Spinal cord (tissue), 10 donors: ENCODE measurements at places on chromosomes 2 and 18. TPM values are rescaled to one million over a fixed set of nuclear protein-coding genes. Genes with fewer than 3 reads are reported as not detected.

DNA sequence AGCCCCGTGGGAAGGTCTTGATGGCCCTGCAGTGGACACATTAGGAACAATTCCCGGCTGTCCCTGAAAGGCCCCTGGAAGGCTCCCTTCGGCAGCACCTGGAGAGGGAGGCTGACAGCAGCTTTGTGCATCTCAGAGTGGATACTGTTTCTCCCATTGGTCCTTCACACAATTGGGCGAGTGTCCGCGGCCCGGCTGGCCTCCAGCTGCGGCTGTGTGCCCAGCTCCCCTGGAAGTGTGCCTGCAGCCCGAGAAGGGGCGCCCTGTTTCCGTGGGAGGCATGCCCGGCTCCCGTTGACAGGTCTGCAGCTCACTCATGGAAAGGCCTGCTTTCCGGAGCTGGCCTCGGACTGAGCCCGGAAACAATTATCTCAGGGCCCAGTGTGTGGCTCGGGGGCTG lies 103.7 kb downstream of the LPIN1 start:
- peak overlapping the region; percentile 12 for H3K27ac ChIP-seq
- peaks cover 26% of the 10 kb centered on the region for H3K4me1 ChIP-seq
- H3K4me3 ChIP-seq: no peak overlapping the region
- H3K27me3 ChIP-seq: no peaks in the 10 kb centered on the region

- no peak for DNase-seq
- no peaks in the 10 kb centered on the region for H3K36me3 ChIP-seq
- no peak overlapping the region for H3K27ac ChIP-seq
- H3K4me1 ChIP-seq: no peaks in the 10 kb centered on the region
- H3K4me3 ChIP-seq: no peak overlapping the region
These were observed 328.5 kb downstream of the FIGN start for GRCh38 chr2:163407296-163407695.

DNA sequence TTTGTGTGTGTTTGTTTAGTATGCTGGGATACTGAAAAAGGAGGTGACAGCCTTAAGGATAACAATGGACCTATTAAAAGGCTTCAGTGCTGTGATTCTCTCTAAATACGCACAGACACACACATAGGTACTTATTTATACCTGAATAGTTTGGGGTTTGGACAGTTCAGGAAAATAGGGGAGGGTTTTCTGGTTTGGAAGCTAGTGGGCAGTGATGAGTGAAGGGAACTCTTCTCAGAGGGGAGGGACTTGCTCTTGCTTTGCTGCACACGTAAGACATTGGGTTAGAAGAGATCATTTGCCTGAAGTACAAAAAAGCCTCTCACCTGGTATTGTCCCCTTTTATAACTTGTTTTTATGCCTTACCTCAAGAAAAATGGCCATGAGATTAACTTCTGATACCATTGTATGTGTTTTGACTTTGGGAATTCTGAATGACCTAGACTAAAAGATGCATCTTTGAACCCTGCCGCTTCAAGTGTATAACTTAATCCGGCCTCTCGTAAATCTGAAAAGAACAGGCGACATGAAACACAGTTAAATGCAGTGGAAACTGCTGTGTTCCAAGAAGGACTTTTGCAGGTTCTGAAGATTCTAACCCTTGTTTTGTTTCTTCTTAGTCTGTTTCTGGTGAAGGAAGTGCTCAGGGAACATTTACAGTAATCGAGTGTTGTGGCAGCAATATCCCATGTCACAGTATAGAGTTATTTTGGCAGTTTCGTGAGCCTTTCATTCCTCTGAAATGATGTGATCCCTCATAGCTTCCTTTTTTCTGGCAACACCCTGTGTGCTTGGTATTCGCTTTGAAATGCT lies 2.5 kb downstream of the CRIM1 start:
- peaks cover 12% of the 10 kb centered on the region for H3K4me1 ChIP-seq
- peak; percentile 84 for DNase-seq
- no peaks in the 10 kb centered on the region for H3K36me3 ChIP-seq
- H3K27me3 ChIP-seq: peaks cover 2% of the 10 kb centered on the region
- peak overlapping the region; percentile 70 for H3K4me3 ChIP-seq
- H3K27ac ChIP-seq: peak overlapping the region; percentile 87

DNA sequence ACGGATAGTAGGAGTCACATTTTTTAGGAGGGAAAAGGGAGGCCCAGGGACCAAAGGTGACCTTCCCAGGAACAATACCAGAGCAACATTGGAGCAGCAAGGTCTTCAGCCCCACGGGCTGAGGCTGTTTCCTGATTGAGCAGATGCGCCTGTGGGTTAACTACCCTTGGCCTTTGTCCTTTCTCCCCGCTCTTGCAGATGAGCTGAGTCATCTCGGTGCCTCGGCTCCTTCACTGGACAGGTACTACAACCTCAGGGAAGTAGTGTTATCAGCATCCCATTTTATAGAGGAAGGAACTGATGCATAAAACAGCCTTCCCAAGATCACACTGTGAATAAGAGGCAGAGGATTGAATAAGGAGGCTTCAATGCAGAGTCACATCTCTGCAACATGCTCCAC lies 43.5 kb downstream of the DHRS9 start:
- H3K27ac ChIP-seq: no peak overlapping the region
- peaks cover 18% of the 10 kb centered on the region for H3K4me1 ChIP-seq
- no peak overlapping the region for H3K4me3 ChIP-seq
- DNase-seq: no peak
- no peaks in the 10 kb centered on the region for H3K36me3 ChIP-seq

- no peaks in the 10 kb centered on the region for H3K36me3 ChIP-seq
- H3K4me3 ChIP-seq: peak overlapping the region; percentile 85
- DNase-seq: peak; percentile 89
- H3K27me3 ChIP-seq: peaks cover 8% of the 10 kb centered on the region
- peak overlapping the region; percentile 97 for H3K27ac ChIP-seq
- peaks cover 15% of the 10 kb centered on the region for H3K4me1 ChIP-seq
These were observed 1.0 kb upstream of the ZEB2 start for GRCh38 chr2:144520756-144521487.

DNA sequence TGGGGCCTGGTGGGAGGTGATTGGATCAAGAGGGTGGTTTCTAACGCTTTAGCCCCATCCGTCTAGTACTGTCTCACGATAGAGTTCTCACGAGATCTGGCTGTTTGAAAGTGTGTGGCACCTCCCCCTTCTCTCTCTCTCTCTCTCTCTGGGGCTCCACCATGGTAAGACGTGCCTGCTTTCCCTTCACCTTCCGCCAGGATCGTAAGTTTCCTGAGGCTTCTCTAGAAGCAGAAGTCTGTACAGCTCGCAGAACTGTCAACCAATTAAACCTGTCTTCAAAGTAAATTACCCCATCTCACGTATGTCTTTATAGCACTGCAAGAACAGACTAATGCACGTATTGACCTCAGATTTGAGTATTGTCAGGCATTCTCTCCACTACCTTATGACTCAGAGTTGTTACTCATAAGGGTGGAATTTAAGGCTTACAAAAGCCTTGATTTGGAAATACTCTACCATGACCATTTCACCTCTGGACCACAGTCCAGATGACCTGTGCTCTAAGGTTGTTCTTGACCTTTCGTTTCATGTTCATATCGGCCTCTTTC lies 99.5 kb upstream of the AGAP1 start:
- H3K4me1 ChIP-seq: peaks cover 3% of the 10 kb centered on the region
- no peak overlapping the region for H3K27ac ChIP-seq
- no peak overlapping the region for H3K4me3 ChIP-seq

DNA sequence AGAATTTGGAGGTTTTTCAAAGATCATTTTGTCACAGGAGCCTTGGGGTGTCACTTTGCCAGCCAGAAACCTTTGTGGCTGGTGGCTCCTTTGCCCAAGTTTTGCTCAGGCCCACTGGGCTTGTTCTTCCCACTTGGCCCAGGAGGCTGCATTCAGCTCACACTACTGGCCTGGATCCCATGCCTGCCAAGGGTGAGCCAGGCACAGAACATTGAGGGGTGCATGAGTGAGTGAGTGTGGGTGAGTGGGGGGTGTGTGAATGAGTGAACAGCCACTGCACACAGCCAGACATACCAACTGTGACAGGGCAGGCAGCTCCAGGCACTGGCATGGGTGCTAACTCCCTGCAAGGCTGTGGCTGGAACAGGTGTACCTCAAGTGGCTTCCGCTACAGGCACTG lies 39.6 kb downstream of the FAM171B start:
- H3K4me3 ChIP-seq: no peak overlapping the region
- peaks cover 9% of the 10 kb centered on the region for H3K36me3 ChIP-seq
- peaks cover 14% of the 10 kb centered on the region for H3K4me1 ChIP-seq
- no peak for DNase-seq
- no peaks in the 10 kb centered on the region for H3K27me3 ChIP-seq

Gene RESP18
- total RNA-seq: 1.1 TPM

Gene CCBE1
- total RNA-seq: 1.9 TPM
